KG1 (cell line): ENCODE measurements at places on chromosomes 3 and 15.

GRCh38 chr3:100044369-100044768, 69.9 kb downstream of the FILIP1L start:
- peak; percentile 40 for DNase-seq

- no peak for DNase-seq
Observed at GRCh38 chr3:156642750-156643728, 31.4 kb upstream of the TIPARP start.

DNA sequence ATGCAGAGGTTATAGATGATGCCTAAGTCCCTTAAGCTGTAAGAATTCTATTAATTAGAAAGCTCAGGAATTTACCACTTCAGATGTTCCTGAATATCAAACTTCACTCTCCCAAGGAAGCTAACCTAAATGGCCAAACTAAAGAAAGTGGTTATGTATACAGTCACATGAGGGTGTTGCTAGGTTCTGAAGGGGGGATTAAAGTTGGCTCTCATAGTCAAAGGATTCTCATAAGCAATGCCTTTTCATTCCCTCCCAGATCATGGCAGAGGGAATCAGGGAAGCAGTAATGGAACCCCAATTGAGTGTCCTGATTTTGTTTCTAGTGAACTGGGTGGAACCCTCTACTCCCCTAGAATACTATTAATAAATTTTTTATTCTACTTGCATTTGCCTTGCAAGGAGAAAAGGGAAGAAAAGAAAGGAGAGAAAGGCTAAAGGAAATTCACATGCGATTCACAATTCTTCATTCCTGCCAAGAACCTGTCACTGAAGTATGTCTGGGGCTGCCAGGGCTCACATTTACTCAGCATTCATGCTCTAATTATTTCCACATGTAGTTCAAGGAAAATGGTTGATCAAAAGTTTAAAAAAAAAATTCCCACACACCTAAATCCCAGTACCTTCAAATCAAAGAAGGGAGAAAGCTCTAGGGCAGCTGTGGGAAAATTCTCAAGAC, 25.1 kb downstream of the FSTL1 start:
- no peak for DNase-seq

DNA sequence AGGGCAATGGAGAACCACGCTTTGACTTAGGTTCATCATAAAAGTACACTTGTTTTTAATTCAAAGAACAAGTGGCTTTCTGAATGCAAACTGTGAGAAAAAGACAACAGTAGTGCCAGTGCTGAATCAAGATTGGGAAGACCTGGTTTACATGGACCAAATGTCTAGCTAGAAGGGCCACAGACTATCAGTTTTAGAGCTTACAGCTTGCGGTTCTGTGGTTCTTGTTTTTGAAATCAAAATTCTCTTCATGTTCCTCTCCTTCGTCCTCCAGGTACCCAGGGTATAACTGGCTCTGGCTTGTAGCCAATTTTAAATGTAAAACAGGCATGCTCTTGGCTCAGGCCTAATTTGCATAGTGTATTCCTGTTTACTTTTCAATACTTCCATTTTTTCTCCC, 124.6 kb downstream of the TGFBR2 start:
- DNase-seq, result no peak

DNA sequence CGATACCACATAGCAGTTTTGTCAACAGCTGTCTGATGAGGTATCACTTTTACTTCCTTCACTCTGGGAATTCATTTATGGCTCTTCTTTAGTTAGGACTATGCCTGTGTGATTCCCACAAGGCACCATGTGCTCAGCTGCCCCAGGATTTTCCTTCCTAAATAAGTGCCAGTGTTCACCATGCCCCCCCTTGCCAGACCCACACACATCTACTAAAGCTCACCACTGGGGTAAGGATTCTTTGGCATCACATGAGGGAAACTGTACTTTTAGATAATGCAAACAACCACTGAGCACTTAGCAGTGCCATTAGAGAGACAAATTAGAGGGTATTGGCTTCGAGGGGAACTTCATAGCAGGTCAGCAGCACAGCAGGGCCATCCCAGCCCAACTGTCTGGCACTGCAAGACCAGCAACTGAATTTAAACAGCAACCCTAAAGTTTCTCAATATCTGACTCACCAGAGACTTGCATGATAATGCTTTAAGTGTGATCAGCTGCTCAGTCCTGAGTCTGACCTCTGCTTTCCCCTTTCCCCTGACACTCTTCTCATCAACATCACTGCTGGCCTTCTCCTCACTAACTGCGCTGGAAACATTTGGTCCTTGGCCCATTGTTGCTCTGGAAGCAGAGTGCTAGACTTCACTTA, 114.3 kb downstream of the STAC start:
- no peak for DNase-seq

GRCh38 chr3:160473978-160474377, 24.4 kb upstream of the TRIM59 start:
- DNase-seq, result no peak

GRCh38 chr3:127800508-127800907, 21.8 kb downstream of the MGLL start:
- DNase-seq, result peak; percentile 88

DNA sequence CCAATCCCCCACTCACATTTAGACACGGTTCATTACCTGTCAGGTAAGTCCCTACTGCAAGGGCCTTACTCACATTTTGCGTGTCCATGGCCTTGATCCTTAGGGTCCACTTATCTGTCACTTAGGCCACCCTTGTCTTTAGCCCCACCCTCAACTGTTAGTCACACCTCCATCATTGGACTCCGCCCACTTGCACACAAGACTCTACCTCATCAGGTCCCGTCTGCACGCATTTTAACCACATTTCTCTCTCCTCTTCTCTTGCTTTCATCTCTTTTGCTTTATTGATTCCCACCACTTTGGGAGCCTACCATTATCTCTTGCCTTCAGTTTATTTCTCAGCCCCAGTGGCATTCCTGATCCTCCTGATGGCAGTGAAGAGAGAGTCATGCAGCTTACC, at the start of gene IQCF6:
TSS of gene IQCF6 (minus strand) at position 101 of the 400 bp plus-strand sequence. CDS start at position 88, 13 bp downstream.
- no peak for DNase-seq

- no peak for DNase-seq
Observed at GRCh38 chr3:114496021-114496434, 202.2 kb downstream of the TIGIT start.

- DNase-seq, result no peak
Observed at GRCh38 chr15:72358650-72359171, 17.1 kb downstream of the HEXA start.

DNA sequence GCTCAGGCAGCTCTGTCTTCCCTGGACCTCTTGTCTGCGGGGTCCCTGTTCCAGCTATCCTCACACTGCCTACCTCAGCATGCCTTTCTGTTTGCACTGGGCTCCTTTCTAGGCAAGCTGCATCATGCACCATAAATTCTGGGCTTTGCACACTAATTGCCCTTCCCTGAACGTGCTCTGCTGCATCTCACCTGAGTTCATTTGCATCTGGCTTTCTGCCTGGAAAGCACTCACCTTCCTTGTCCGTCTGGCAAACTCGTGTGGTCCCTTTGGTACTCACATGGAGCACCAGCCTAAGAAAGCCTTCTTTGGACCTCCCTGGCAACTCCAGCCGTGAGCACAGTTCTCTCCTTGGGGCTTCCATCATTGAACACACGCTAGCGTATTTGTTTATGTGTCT, 365.6 kb downstream of the SV2B start:
- no peak for DNase-seq

- no peak for DNase-seq
Observed at GRCh38 chr15:49148727-49149126, 6.7 kb downstream of the COPS2 start.

DNA sequence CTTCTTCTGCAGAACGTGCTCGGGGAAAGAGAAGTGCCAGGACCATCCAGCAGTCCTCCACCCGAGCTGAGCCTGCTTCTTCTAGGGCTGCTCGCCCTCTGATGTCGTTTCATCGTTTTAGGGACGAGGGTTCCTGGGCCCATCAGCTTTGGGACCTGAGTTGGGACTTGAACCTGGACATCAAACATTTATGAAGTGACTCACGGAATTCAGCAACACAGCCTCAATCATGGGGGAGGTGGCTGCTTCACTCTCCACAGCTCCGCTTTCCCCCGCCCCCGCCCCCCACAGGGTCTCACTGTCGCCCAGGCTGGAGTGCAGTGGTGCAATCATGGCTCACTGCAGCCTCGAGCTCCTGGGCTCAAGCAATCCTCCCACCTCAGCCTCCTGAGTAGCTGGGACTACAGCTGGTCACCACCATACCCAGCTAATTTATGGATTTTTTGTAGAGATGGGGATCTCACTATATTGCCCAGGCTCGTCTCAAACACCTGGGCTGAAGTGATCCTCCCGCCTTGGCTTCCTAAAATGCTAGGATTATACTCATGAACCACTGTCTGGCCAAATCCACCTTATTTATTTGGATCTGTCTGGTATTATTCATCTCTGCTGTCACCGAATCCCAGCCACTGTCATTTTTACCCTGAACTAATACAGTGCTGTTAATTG, 725 bp upstream of the SCAMP2 start:
- no peak for DNase-seq

DNA sequence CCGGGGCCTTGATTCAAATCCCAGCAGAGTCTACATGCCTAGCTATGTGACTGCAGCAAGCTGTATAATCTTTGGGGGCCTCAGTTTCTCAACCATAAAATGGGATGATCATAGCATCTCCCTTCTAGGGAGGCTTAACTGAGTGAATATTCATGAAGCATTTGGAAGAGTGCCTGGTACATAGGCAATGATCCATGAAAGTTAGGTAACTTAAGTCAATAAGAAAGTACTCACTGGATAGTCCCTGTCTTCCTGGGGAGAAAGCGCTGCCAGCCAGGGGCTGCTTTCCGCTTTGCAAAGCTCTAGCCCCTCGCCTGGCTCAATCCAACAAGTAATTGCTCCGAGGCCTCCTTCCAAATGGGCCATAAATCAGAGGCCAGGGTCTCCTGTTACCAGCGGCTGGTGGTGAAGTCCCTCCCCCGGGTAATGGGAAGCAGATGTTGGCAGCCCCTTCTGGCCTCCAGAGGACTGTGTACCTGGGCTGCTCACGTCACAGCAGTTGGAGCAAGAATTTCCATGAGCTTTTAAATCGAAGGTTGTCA, 521.9 kb upstream of the PROK2 start:
- no peak for DNase-seq

DNA sequence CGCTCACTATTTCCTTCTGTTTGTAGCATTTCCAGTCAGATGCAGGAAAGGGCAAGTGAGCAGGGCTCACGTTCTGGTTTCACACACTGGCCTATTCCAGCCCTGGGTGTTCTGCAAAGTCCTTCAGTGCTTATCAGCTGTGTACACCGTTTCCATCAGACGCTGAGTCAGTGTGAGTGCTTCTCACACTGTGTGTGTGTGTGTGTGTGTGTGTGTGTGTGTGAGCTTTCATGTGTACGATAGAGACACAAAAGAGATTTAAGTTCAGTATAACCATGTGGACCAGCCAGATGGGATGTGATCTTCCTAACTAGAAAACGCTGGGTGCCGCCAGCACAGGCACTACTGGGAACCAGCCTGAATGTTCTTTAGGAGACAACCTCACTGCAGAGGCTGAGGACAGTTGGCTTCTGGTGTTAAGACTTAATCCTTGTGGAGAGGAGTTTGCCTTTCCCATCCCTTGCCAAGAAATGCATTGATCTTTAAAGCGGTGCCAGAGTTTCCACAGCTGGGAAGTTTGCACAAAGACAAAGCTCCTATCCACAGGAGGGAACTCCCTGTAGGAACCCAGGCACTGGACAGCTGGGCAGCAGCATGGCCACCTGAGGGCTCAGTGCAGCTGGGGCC, 3.9 kb upstream of the CHSY1 start:
- no peak for DNase-seq

DNA sequence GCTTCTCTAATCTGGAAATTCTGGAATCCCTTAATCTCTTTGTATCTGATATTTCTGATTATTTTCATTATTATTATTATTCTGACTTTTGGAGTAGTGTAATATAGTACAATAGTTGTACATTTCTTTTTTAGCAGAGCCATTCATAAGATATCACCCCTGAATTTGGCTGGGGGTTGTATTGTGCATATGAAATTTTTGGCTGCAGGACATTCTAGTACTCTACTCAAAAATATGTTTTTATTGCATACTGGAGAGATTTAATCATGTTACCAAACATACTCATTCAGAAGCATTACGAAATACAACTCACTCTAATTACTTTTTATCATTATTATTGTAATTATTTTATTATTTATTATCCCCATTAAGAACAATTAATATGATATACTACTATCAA, 589.7 kb upstream of the KCNMB2 start:
- no peak for DNase-seq

DNA sequence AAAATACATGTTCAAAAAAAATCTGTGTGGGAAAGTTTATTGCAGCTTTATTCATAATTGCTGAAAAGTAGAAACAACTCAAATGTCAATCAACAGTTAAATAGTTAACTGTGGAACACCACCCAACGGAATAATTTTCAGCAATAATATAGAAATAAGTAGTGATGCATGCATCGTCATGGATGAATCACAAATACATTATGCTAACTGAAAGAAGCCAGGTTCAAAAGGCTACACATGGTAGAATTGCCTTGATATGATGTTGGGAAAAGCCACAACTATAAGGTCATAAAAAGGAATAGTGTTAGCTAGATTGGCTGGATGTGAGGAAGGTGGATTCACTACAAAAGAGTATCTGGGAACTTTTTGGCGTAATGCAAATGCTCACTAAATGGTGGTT, 82.0 kb downstream of the GMNC start:
- no peak for DNase-seq

- DNase-seq, result peak; percentile 67
Observed at GRCh38 chr15:30991255-30992235, at the start of gene MTMR10. Gene MTMR10, minus strand, starts transcription at chr15:30991628. Its CDS starts 122 bp downstream, at chr15:30991506.

DNA sequence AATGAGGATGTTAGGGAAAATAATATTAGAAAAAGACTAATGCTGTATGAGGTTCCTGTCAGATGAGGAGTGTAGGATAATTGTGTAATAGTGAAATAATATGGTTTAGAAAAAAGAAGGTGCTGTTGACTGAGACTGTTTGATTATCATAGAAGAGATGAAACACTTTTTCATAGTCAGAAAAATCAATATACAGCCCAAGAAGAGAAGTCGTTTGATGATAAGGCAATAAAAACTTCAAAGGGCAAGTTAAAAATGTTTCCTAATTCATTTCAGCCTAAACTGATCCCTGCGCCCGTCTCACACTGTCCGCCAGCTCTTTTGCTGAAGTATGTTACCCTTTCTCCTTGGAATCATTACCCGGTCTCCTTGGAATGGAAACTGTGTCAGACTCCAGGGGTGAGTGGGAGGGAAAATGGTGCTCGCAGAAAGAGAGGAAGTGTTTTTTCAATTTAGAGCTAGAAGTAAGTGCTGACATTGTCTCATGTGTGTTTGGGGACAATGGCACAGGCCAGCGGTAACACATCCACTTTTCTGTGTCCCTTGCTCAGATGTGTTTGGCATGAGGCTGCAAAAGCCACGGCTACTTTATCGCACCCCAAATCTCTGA, 23.6 kb downstream of the DUT start:
- no peak for DNase-seq
